ENCODE measurements at places on chromosomes 7 and 10.

GRCh38 chr7:12582362-12582761 lies 11.8 kb downstream of the SCIN start:
- DNase-seq = no peak

DNA sequence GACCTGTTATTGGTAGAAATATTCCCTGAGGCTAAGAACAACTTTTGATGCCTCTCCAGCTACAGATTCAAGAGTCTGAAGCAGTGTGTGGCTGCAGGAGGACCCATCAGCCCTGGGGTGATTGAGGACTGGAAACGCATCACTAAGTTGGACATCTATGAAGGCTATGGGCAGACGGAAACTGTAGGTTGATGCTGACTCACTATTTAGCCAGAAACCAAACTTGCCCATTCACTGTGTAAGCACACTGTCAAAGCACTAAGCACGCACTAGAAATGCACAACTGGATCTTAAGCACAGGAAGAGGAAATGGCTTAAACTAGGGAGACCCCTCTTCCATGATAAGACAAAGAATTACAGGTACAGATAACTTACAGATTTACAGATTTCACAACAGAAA lies 20.8 kb downstream of the ACSM6 start:
- DNase-seq = no peak

DNA sequence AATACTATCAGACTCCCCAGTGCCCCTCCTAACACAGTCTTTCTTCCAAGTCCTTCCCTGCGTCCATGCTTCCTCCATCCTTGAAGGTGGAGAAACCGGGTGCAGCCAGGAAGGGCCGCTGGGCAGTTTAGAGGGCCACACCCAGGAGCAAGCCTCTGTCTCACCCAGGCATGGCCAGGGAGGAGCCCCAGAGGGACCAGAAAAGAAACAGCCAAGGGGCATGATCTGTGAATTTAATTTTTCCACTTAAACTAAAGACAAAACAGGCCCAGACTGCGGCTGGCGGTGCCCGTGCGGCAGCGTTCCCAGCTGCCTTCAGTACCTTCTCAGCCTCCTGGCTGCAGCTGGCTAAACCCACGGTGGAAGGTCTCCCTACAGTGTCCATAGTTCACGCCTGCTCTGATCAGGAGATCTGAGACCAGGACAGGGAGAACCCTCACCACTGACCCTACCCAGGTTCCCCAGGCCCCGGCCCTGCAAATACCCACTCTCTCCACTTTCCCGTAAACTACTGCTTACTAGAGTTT lies 12.9 kb downstream of the UNCX start:
- DNase-seq = no peak

DNA sequence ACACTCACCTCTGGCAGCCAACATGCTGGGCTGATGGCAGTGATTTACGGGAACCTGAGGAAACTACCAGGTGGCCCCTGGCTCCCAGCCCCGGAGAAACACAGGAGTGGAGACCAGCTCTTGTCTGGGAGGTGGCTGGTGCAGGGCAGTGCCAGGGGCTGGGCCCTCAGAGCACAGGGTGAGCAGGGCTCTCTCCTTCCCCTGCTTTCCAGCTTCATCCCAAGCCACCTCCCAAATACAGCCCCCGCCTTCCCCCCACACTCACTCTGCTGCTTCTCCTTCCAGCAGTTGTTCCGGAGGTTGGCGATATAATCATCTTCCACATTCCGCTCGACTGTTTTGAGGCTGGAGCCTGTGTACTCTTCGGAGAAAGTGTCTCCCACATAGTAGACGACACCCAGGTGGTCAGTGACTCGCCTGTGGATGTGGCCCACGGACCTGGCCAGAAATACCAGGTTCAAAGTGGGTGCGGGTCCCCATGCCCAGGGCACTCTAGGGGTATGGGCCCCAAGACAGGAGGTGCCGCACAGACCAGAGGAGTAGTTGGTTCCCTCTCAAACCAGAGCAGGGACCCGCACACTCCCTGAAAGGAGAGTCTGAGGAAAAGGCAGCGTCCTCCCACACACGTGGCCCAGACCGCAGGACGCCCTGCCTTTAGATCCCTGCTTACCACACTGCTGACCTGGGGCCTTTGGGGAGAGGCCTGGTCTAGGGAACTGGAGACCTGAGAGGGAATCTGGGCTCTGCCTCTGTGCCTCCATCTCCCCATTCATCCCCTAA lies 18.3 kb downstream of the DNAJB12 start:
- DNase-seq = no peak

DNA sequence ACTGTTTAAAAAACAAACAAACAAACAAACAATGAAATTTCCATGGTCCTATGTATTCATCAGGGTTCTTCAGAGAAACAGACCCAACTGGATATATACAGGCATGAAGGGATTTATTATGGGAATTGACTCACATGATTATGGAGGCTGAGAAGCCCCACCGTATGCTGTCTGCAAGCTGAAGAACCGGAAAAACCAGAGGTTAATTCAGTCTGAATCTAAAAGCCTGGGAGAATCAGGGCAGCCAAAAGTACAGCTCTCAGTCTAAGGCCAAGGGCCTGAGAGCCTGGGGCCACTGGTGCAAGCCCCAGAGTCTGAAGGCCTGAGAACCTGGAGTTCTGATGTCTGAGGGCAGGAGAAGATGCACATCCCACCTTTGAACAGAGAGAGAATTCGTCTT lies 163.5 kb downstream of the MDFIC start:
- DNase-seq = no peak

All from HS-27A (cell line).